WERI-Rb-1 (cell line): ENCODE measurements at places on chromosomes 4 and X.

GRCh38 chr4:52288212-52288855 is 237.2 kb downstream of the SPATA18 start:
- no peak for DNase-seq

GRCh38 chr4:78019414-78019813 is 37.7 kb upstream of the FRAS1 start:
- no peak for DNase-seq

DNA sequence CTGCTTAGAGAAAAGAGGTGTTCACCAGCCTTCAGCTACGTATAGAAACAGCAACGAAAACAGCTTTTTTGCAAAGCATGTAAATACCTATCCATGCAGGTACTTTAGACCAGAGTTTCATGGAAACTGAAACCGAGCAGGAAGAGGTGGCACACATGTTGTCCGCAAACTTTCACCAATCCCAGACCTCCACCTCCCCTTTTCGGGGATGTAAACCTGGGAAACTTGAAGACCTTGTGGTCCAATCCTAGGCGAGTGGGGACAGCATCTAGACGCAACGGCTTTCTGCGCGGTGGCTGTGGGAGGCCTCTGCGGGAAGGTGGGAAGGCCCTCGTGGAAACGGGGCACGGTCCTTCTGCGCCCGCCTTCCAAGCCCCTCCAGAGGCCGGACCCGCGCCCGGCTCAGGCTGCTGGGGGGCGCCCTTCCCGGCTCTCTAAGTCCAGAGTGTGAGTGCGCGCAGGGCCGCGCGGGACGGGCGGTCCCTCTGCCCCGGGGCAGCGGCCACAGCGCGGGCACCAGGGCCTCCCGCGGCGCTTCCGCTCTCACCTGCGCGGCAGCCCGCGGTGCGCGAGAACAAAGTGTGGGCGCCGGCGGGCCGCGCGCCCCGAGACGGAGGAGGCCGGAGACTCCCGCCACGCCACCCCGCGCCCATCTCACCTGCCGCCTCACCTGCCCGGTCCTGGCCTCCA is 830 bp upstream of the SHROOM2 start:
- no peak for DNase-seq

- DNase-seq: no peak
Observed at GRCh38 chrX:113287761-113288160, 447.1 kb upstream of the AMOT start.

DNA sequence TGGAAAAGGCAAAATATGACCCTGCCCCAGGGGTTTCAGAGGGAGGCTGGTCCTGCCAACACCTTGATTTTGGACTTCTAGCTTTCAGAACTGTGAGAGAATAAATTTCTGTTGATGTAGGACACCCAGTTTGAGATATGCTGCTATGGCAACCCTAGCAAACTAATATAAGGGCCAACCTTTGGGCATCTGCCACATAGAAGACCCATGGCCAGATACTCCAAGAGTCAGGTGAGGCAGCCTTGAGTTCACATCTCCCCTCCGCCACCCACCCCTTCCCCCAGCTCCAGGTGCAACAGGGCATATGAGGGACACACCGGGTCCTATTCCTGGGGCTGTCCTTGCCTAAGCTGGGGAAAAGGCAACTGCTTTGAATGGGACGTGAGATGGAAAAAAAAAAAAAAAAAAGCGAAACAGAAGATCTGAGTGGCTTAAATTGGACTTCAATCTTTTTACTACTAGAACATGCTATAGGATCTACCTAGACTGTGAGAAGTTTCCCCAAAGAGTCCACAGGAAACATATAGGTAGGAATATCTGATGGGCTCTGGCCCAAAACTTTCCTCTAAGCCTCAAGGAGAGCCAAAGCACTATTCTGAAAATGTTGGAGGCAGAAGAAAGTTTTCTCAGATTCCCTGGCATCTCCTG is 56.5 kb upstream of the PROM1 start:
- DNase-seq: no peak

- DNase-seq: no peak
Observed at GRCh38 chr4:172096786-172097185, 283.6 kb downstream of the GALNTL6 start.

GRCh38 chrX:74420196-74421035 is 877 bp upstream of the SLC16A2 start:
- peak; percentile 64 for DNase-seq

GRCh38 chrX:119880076-119880475 is 8.4 kb downstream of the NDUFA1 start:
- no peak for DNase-seq

DNA sequence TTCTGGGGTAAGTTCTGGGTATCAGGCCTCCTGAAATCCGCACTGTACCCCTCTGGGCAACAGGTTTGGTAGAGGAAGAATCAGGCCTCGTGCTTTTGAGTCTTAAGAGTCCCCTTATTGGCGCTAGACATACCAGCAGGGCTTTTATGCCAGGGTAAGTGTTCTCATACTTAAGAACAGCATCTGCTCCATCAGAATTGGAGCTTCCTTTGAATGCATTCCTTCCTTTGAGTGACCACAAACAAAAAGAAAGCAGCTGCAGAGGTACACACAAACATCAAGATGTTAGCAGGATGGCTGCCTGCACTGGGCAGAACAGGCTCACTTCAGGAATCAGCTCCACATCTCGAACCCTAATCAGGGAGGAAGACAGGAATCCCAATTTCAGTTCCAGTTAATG is 156.8 kb downstream of the MGST2 start:
- no peak for DNase-seq

DNA sequence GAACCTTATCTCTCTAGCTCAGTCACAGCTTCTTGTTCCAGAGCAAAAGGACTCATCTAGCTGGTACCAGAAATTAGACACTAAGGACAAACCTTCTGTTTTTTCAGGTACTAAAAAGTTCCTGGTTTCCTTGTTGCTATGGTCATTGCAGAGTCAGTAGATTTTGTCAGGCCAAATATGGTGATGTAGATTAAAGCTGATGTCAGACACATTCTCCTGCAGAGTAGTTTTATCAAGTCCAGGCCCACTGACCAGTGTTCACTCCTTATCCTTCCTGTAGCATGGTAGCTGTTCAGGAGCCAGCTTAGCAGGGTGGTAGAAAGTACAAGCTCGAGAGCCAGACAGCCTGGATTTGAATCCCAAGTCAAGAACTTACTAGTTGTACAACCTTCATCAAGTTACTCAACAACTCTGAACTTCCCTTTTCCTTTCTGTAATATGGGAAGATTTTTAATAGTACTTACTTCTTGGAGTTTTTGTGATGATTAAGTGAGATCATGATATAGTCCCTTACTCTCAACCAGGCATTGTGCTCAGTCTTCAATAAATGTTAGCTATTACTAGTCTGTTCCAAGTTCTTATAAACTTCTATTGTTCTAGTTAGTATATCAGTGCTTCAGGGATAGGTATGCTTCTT is 17.9 kb downstream of the OCRL start:
- DNase-seq: no peak

DNA sequence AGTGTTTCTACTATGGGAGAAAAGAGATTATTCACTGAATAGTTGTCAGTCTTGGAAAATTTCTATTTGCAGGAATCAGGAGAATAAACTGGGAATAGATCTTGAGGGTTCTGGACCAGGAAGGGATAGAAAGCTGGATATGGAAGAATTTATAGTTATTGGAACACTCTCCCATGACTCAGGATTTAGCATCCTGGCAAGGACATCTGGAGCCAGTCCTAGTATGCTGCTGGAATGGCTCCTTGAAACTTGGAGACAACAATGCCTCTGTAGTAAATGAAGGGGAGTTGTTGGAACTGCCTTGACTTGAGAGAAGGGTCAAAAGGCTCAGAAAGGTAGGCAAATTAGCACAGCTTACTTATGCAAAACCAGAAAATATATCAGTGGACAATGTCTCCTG is 23.5 kb upstream of the THOC2 start:
- DNase-seq: no peak

DNA sequence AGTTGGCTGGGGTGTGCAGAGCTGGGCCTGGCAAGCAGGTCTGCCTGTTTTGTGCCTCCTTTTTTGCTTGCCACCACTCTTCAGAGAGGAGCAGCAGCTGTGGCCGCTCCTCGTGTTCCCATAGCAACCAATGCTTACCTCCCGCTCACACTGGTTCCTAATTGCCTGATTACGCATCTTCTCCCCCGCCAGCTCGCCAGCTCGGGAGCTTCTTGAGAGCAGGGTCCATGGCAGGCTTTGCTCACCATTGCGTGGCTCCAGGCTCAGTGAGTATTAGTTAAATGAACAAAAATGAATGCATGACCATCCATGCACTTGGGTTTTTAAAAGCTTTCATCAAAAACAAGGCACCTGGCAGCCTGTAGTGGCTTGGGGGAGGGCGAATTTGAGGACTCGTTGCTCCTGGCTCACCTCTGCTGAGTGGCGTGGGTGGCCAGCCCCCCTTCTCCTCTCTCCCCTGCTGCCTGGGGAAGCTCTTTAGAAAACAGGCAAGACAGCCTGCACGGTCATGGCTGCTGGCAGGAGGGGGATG is 14.2 kb upstream of the PJA1 start:
- DNase-seq: peak; percentile 50

DNA sequence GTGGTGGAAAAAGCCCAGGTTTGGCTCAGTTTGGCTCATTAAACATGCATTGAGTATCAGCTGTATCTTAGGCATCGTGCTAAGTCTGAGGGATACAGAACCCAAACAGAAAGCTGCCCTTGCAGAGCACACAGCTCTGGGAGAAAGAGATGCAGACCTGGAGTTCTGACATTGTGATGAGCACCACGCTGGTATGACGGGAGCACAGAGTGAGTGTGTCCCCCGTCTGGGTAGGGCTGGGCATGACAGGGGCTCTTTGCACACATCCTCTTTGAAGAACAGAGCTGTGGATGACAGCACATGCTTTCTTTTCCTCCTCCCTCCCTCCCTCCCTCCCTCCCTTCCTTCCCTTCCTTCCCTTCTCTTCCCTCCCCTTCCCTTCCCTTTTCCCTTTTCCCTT is 52.2 kb downstream of the CLCN4 start:
- no peak for DNase-seq

DNA sequence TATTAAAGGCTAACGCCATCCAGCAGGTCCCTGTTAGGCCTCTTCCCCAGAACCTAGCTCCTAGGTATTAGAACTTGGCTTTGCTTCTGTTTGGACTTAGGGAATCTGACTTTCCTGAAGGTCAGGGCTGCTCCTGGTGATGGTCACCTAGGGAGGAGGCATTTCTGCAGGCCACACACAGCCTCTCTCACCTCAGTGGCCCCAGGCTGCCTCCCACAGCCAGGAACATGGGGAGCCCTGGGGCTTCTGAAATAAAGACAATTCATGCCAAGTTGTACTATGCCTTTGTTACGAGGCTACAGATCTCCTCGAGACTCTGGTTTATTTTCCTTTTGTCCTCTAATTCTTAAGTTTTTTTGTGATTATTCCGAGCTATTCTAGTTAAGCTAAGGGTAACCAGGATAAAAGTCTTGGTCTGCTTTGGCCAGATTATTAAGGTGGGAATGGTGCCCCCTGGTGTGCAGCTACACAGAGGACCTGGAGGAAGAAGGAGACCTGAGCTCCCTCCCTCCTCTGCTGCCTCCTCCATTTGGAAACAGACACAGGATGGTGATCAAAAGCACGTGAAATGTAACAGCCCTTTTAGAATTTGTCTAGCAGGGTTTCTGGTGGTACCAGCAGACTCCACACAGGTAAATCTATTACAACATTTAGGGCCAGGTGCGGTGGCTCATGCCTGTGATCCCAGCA is 131.0 kb downstream of the DCLK2 start:
- peak; percentile 92 for DNase-seq

DNA sequence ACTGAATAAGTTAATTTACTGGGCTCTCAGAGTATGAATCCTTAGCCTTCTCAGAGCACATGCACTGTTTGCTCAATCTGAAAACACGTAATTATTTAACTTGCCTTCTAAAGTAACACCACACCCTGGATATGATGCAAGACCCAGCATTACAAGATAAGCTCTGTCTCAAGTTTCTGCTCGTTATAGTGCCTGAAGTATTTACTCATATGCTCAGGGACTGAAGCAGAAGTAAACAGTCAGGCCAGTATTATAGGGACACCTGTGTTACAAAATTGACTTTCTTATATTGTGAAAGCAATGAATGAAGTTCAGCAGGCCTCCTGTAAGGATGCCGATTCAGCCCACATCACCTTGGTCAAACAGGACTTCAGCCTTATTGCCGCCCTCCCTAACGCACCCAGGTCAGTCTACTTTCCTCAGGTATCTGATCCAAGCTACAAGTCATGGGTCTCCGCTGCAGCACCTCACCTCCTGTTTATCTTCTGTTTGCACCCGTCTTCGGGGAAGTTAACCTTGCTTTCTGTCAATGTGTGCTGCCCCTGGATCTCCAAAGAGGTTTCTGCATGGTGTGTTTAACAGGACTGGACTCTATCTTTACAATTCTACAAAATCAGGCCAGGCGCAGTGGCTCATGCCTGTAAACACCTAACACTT is 42.8 kb upstream of the KLF3 start:
- DNase-seq: no peak

GRCh38 chr4:158125310-158125709 is 47.5 kb downstream of the GASK1B start:
- DNase-seq: no peak

DNA sequence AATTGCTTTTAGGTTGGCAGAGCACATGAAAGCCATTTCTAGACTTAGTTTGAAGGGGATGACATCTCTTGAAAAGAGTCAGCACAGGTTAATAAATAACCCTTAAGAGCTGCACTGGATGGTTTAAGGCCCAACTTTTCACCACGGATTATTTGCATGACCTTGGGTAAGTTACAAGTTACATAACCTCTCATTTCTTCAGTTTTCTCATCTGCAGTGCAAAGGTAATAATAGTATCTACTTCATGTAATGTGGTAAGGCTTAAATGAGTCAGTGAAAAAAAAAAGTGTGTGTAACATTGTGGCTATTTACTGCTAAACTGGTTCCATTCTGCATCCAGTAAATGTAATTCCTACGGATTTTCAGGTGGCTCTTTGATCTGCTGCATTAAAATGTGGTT is 715.8 kb downstream of the CCSER1 start:
- DNase-seq: no peak

- DNase-seq: no peak
Observed at GRCh38 chrX:147602176-147602696, 309.5 kb upstream of the FMR1 start.
